ENCODE measurements at places on chromosomes 16 and 17.
A peak's percentile ranks its signal among the peaks of the same experiment; 100 is the strongest.

DNA sequence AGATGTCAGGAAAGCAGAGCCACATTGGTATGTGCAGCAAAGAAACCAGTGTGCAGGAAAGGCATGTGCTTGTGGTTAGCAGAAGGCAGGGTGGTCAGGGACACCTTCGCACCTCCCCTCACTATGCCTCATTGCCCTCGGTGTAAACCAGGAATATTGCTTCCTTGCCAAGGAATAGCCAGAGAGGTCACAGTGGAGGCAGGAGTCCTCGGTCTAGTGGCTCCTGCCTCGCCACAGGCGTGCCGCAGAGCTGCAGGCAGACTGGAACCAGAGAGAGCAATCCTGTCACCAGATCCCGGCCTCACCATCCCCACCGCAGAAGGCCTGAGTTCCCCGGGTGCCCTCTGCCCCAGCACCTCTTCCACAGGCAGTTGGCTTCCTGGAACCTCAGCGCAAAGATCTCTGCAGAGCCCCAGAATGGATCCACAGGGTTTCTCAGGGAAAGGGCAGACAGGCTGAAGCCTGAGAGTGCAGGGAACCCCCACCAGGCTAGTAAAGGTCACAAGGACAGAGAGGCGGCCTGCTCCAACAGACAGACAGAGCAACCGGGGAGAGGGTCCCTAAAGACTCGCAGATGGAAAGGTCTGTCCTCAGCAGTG is 21.6 kb downstream of the CCDC182 start:
- no peaks in the 10 kb centered on the region for H3K36me3 ChIP-seq
- H3K27me3 ChIP-seq: peaks cover 19% of the 10 kb centered on the region
- H3K4me3 ChIP-seq: no peak overlapping the region
- H3K27ac ChIP-seq: no peak overlapping the region
- no peaks in the 10 kb centered on the region for H3K4me1 ChIP-seq

DNA sequence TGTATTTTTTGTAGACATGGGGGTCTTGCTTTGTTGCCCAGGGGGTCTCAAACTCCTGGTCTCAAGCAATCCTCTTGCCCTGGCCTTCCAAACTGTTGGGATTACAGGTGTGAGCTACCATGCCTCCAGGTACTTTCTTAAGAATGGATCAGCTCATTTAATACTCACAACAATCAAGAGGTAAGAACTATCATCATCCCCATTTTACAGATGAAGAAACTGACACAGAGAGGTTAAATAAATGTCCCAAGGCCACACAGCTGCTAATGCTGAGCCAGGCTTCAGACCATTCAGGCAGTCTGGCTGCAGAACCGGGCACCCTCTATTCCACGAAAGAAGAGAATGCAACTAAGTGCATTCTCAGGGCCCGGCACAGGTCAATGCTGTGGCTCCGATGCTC is 22.0 kb downstream of the CCDC102A start:
- no peaks in the 10 kb centered on the region for H3K4me1 ChIP-seq
- no peak for DNase-seq
- H3K27me3 ChIP-seq: no peaks in the 10 kb centered on the region
- no peak overlapping the region for H3K27ac ChIP-seq
- H3K36me3 ChIP-seq: peaks cover 14% of the 10 kb centered on the region

GRCh38 chr17:79495665-79496064 is 115.2 kb downstream of the RBFOX3 start:
- H3K4me1 ChIP-seq: no peaks in the 10 kb centered on the region
- H3K27ac ChIP-seq: no peak overlapping the region
- no peaks in the 10 kb centered on the region for H3K36me3 ChIP-seq
- H3K27me3 ChIP-seq: peaks cover 62% of the 10 kb centered on the region
- DNase-seq: no peak

GRCh38 chr16:74888888-74889287 is 96.0 kb downstream of the WDR59 start:
- H3K27me3 ChIP-seq: no peaks in the 10 kb centered on the region
- H3K27ac ChIP-seq: no peak overlapping the region

DNA sequence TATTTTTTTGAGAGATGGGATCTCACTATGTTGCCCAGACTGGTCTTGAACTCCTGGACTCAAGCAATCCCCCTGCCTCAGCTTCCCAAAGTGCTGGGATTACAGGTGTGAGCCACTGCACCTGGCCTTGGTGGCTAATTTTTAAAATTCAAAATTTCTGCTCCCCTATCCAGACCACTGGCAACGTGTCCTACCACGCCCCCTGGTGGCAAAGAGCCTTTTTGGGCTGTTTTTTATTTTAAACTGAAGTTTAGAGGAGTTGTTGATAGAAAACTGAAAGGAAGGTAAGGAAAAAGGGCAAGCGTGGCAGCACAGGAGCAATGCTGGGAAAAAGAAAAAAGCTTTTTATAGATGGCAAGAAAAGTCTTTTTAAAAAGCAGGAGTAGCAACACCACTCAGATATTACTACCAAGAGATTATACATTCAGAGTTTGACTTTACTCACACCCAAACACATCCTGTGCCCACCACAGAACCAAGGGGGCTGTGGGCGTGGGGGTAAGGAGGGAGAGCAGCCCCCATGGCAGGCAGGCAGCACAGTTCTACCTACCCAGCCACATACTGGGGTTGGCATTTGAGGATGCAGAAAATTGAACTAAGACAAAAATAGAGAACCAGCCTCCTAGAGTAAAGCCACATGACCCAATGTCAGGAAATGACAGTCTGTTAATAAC is 4.2 kb upstream of the MXRA7 start:
- peak; percentile 67 for DNase-seq
- H3K27me3 ChIP-seq: no peaks in the 10 kb centered on the region
- peak overlapping the region; percentile 55 for H3K27ac ChIP-seq
- H3K4me3 ChIP-seq: no peak overlapping the region
- H3K4me1 ChIP-seq: peaks cover 13% of the 10 kb centered on the region
- peaks cover 75% of the 10 kb centered on the region for H3K36me3 ChIP-seq

DNA sequence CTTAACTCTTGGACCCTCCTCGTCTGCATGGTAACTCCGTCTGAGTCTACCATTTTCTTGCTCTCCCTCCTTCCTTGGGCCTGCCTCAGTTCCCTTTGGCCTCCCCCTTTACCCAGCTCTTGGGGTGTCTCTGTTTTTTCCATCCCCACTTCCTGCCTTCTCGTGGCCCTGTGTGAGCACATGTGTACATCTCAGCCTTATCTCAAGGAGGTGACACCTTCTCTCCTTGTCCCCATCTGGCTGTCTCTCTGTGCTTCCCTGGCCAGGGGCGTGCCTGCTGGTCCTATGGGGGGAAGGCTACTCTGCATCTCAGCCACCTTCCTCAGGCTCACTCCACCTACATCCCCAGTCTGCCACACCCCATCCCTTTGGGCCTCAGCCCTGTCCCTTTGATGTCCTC is 6.6 kb downstream of the CTF1 start:
- DNase-seq: no peak
- peak overlapping the region; percentile 75 for H3K4me3 ChIP-seq
- no peaks in the 10 kb centered on the region for H3K36me3 ChIP-seq
- no peaks in the 10 kb centered on the region for H3K4me1 ChIP-seq
- H3K27ac ChIP-seq: peak overlapping the region; percentile 55

- H3K4me3 ChIP-seq: no peak overlapping the region
- DNase-seq: no peak
- peak overlapping the region; percentile 93 for H3K27ac ChIP-seq
- no peaks in the 10 kb centered on the region for H3K27me3 ChIP-seq
- peaks cover 38% of the 10 kb centered on the region for H3K4me1 ChIP-seq
These were observed 111.1 kb upstream of the HAS3 start for GRCh38 chr16:68994324-68994723.

DNA sequence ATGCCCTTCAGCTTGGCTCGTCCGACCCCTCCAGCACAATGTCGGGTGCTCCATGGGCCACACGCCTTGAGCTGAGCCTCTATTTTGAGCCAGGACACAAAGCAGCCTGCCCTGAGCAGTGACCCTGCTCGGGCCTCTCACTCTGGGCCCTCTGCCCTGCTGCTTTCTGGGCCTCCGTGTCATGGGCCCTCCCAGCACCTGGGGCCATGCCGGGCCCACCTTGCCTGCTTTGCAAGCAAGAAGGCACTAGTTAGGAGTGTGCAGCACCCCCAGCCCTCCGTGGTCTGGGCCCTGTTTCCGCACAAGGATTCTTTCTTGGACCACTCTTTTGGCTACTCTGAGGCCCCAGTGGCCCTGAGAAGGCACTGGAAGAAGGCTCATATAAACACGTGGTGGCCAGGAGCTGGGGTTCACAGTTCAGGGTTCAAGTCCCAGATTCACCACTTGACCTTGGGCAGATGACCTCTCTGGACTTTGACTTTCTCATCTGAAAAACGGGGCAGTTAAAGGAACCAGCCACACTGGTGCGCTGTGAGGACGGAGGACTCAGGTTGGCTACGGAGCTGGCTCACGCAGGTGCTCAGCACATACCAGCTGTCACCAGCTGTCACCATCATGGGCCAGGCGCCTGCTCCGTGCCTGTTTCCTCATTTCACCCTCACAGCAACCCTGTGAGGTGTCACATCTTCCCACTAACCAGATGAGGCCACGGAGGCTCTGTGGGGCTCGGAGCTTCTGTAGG is 166.0 kb upstream of the GSE1 start:
- DNase-seq: no peak
- no peaks in the 10 kb centered on the region for H3K4me1 ChIP-seq
- H3K36me3 ChIP-seq: peaks cover 9% of the 10 kb centered on the region
- H3K4me3 ChIP-seq: no peak overlapping the region

- no peak overlapping the region for H3K4me3 ChIP-seq
- H3K27ac ChIP-seq: no peak overlapping the region
- H3K36me3 ChIP-seq: no peaks in the 10 kb centered on the region
These were observed 130.1 kb upstream of the ADAMTS18 start for GRCh38 chr16:77564791-77565390.

DNA sequence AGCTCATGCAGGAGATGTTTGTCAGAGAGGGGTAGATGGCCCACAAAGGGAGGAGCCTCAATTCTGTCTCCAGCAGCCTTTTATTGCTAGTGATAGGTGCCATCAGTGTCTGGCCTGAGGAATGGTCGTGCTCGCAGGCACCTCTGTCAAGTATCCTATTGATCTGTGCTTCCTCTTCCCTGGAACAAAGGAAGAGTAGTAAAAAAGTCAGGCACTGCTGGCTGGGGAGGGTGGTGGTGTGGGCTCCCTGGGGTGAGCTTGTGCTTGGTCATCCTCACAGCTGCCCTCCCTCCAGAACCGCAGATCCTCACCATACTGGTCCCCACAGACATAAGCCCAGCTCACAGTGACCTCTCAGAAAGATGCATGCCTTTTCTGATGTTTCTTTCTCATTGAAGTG is 15.0 kb upstream of the SALL1 start:
- DNase-seq: no peak
- no peak overlapping the region for H3K27ac ChIP-seq
- H3K4me3 ChIP-seq: no peak overlapping the region

- H3K4me3 ChIP-seq: no peak overlapping the region
- H3K36me3 ChIP-seq: peaks cover 6% of the 10 kb centered on the region
- no peaks in the 10 kb centered on the region for H3K27me3 ChIP-seq
- no peaks in the 10 kb centered on the region for H3K4me1 ChIP-seq
These were observed 77.6 kb downstream of the PRKCA start for GRCh38 chr17:66379996-66380395.

GRCh38 chr17:50853781-50854180 is 12.4 kb downstream of the TOB1 start:
- peaks cover 15% of the 10 kb centered on the region for H3K4me1 ChIP-seq
- H3K4me3 ChIP-seq: no peak overlapping the region
- no peak for DNase-seq
- no peaks in the 10 kb centered on the region for H3K27me3 ChIP-seq

- H3K4me1 ChIP-seq: no peaks in the 10 kb centered on the region
- H3K4me3 ChIP-seq: no peak overlapping the region
- no peak for DNase-seq
- H3K27me3 ChIP-seq: no peaks in the 10 kb centered on the region
- peaks cover 70% of the 10 kb centered on the region for H3K36me3 ChIP-seq
These were observed 238.5 kb downstream of the ZFHX3 start for GRCh38 chr16:72809446-72809845.

DNA sequence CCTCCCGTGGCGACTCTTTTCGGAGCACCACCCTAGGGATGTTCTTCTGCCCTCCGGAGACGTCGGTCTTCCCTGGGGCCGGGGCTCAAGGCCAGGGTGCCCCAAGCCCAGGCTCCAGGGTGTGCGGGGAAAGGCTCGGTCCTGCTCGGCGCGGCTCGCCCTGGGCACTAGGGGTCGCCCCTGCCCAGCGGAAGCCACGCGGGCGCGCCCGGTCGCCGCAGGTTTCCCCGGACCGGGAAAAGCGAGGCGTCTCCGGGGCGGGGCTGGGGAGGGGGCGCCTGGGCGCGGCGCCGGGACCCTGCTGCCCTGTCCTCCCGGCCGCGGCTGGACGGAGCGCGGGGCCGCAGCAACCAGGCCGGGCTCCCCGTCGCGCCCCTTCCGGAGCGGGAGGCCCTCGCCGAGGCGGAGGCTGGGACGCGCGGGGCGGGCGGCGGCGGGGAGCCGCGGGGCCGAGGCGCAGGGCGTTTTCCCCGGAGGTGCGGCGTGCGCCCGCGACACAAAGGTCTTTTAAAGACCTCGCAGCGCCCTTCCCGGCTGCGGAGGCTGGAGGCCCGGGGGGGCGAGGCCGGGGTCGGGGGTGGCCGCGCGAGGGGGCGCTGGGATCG is 76.4 kb downstream of the MRC2 start:
- no peaks in the 10 kb centered on the region for H3K27me3 ChIP-seq
- H3K36me3 ChIP-seq: no peaks in the 10 kb centered on the region
- H3K4me3 ChIP-seq: peak overlapping the region; percentile 74
- peak overlapping the region; percentile 15 for H3K27ac ChIP-seq
- peaks cover 7% of the 10 kb centered on the region for H3K4me1 ChIP-seq

DNA sequence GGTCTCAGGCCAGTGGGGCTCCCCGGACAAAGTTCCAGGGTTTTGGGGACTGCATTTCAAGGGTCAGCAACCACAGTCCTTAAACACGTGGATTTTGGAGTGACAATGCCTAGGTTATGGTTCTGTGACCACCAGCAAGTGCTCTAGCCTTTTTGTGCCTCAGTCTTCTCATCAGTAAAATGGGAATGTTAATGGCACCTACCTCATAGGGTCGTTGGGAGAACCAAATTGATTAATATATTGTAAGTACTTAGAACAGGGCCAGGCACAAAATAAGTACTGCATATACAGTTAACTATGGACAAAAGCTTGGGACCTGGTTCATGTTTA is 13.8 kb downstream of the IL4R start:
- peaks cover 30% of the 10 kb centered on the region for H3K36me3 ChIP-seq
- H3K4me1 ChIP-seq: peaks cover 25% of the 10 kb centered on the region
- H3K27me3 ChIP-seq: no peaks in the 10 kb centered on the region
- no peak for DNase-seq
- peak overlapping the region; percentile 92 for H3K27ac ChIP-seq
- peak overlapping the region; percentile 56 for H3K4me3 ChIP-seq

- H3K4me3 ChIP-seq: no peak overlapping the region
- H3K27me3 ChIP-seq: no peaks in the 10 kb centered on the region
- H3K36me3 ChIP-seq: no peaks in the 10 kb centered on the region
- no peaks in the 10 kb centered on the region for H3K4me1 ChIP-seq
These were observed 7.1 kb downstream of the IGSF6 start for GRCh38 chr16:21645261-21645721.

GRCh38 chr17:39928858-39929645 is 1.5 kb downstream of the LRRC3C start:
- DNase-seq: peak; percentile 66
- H3K36me3 ChIP-seq: no peaks in the 10 kb centered on the region
- peak overlapping the region; percentile 59 for H3K27ac ChIP-seq
- H3K4me1 ChIP-seq: peaks cover 18% of the 10 kb centered on the region

- H3K4me3 ChIP-seq: no peak overlapping the region
- H3K36me3 ChIP-seq: peaks cover 48% of the 10 kb centered on the region
- no peak overlapping the region for H3K27ac ChIP-seq
- no peaks in the 10 kb centered on the region for H3K27me3 ChIP-seq
- no peaks in the 10 kb centered on the region for H3K4me1 ChIP-seq
These were observed 38.1 kb downstream of the TRPV2 start for GRCh38 chr17:16453493-16453851.

GRCh38 chr17:70736375-70736957 is 567.1 kb downstream of the KCNJ2 start:
- H3K4me3 ChIP-seq: no peak overlapping the region
- H3K4me1 ChIP-seq: no peaks in the 10 kb centered on the region
- H3K27ac ChIP-seq: no peak overlapping the region
- peaks cover 83% of the 10 kb centered on the region for H3K27me3 ChIP-seq
- no peak for DNase-seq
